ENCODE measurements at places on chromosomes 11 and 22.

GRCh38 chr22:49147171-49147570 lies 680.5 kb downstream of the BRD1 start:
- no peak for DNase-seq

GRCh38 chr11:35006389-35007128 lies 90.1 kb downstream of the PDHX start:
- DNase-seq: peak; percentile 25

DNA sequence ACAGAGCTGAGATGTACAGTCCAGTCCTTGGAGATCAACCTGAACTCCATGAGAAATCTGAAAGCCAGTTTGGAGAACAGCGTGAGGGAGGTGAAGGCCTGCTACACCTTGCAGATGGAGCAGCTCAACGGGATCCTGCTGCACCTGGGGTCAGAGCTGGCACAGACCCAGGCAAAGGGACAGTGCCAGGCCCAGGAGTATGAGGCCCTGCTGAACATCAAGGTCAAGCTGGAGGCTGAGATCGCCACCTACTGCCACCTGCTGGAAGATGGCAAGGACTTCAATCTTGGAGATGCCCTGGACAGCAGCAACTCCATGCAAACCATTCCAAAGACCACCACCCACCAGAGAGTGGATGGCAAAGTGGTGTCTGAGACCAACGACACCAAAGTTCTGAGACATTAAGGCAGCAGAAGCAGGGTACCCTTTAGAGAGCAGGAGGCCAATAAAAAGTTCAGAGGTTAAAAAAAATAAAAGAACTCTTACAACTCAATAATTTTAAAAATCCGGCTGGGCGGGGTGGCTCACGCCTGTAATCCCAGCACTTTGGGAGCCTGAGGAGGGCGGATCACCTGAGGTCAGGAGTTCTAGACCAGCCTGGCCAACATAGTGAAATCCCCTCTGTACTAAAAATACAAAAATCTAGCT lies 69.9 kb upstream of the RTL6 start:
- DNase-seq: no peak

- no peak for DNase-seq
Observed at GRCh38 chr11:9750551-9750950, 86.7 kb downstream of the SWAP70 start.

DNA sequence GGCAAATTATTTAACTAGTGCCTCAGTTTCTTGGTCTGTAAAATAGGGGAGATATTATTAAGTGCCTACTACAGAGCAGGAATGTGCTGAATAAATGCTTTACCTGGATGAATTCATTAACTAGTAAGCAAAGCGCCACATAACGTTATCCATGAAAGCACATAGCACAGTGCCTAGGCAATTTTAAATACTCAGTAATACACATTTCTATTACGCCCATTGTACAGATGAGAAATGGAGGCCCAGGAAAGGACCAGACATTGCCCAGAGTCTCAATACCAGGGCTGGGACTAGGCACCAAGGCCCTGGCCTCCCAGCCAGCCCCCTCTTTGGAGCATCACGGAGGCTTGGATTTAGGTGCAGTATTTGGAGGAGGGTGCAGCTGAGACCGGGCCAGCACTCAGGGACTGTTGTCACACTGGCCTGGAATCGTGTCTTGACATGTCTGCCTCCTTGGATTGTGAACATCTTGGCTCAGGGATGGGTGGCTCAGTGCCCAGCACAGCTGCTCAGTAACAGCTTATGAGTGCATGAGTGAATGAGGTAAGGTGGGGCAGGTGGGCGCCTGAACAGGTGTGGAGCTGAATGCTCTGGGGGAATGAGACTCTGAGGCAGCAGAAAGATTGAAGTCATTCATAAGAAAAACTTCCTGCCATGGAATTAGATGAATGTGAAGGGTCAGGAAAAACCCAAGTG lies 42.1 kb upstream of the TPBGL start:
- no peak for DNase-seq

GRCh38 chr22:50186181-50186714 lies 535 bp downstream of the TRABD start:
- no peak for DNase-seq

DNA sequence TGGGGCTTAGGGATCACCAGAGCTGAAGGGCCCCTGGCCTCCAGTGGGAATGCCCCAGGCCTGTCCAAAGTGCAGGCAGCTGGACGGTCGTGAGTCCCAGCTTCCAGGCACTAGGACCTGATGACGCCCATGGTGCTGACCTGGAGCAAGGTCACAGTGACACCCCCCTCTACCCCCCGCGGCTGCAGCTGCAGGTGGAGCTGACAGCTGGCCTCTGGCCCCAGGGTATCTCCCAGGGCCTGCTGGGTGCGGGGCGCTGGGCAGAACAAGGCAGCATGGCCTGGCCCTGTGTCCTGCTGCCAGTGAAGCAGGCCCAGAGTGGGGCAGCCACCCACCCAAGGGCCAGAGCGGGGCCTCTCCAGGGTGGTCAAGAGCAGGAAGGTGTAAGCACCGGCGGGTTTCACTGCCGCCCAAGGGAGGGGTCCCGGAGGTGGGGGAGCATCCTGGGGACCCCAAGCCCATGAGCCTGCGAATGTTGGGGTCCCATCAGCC lies 553 bp upstream of the TCIRG1 start:
- no peak for DNase-seq

DNA sequence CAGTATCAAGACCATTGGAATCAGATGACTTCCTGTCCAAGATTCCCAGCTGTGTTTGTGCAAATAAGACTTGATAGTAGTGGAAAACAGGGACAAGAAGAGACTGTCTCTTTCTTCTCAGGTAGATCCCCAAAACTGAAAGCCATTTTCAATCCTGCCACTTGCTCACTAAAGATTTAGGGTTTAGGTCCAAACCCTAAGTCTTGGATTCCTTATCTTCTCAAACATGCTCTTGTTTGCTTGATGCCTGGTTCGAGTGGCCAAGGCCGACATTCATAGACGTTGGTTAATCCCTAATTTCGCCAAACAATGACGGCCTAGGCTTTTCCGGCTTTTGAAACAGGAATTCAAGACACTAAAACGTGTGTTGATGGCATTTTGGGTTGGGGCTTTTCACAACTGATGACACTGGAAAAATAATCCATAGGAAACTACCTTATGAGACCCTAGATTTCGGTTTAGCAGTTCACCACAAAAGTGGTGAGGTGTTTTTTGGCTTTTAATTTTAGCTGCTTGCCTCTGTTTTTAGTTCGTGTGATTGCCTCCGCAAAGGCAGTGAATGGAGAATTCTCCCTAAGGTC lies 1.0 kb upstream of the GTPBP1 start:
- DNase-seq: no peak

DNA sequence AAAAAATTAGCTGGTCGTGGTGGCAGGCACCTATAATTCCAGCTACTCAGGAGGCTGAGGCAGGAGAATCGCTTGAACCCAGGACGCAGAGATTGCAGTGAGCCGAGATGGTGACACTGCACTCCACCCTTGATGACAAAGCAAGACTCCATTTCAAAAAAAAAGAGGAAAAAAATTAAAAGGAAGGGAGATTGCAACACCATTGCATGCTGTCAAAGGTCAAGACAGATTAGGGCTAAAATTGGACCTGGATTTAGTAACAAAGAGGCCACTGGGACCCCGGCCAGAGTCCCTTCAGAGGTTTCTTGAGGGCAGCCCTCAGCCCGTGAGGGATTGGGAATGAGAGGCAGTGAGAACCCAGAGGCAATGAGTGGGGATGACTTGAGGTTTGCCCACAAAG lies 8.2 kb upstream of the MAFF start:
- no peak for DNase-seq

DNA sequence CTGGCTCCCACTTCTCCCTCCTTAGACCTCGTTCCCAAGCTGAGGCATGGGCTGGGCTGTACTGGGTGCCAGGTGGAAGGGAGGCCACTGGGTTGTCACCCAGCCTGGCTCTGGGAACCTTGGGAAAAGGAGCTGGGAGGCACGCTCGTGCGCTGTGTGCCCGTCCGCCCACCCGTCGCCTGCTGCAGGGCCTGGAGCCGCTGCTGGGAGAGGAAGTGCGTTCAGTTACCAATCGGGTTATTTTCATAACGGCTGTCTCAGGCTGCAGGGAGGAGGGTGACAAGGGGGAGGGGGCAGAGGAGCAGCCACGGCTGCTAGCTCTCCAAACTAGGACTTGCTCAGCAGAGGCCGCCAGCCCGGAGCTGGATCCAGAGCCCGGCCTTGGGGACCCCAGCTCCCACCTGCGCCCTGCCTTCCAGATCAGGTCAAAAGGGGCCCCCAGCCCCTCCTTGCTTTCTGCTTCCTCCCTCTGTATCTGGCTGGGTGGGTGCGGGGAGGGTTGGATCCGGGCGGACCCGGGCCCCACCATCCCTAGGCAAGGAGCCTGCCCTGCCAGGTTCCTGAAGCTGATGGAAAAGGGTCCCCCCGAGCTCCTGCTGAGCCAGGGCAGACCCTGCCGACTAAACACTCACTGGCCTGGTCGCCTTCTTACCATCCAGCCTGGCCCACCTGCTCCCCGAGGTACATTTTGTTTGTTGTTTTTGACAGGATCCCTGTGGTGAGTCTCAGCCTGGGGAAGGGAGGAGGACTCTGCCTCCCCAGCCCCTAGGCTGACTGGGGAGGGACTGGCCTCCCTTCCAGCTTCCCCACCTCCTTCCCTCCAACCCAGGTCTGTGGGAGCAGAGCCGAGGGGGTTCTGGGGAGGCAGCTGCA lies 14.3 kb downstream of the DGKZ start:
- peak; percentile 42 for DNase-seq

DNA sequence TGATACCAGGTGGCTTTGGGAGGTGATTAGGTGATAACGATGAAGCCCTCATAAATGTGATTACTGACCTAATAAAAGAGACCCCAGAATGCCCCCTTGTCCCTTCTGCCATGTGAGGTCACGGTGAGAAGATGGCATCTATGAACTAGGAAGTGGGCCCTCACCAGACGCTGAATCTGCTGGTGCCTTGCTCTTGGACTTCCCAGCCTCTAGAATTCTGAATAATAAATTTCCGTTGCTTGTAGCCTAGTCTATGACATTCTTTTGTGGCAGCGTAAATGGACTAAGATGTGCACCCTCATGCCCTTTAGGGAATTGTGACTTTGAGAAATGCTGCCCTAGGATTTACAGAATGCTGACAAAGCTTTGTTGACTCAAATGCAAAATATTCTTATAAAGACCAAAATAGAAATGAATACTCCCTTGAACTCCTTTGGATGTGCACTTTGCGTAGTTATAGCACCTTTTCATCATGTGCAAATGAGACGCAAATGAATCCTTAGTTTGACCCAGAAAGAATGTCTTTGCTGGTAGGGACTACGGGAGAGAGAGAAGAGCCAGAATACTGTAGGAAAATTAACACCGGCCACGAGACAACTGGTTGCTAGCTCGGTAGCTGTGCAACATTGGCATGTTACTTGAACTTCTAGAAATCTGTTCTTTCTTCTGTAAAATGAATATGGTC lies 24.8 kb upstream of the EHF start:
- DNase-seq: no peak

DNA sequence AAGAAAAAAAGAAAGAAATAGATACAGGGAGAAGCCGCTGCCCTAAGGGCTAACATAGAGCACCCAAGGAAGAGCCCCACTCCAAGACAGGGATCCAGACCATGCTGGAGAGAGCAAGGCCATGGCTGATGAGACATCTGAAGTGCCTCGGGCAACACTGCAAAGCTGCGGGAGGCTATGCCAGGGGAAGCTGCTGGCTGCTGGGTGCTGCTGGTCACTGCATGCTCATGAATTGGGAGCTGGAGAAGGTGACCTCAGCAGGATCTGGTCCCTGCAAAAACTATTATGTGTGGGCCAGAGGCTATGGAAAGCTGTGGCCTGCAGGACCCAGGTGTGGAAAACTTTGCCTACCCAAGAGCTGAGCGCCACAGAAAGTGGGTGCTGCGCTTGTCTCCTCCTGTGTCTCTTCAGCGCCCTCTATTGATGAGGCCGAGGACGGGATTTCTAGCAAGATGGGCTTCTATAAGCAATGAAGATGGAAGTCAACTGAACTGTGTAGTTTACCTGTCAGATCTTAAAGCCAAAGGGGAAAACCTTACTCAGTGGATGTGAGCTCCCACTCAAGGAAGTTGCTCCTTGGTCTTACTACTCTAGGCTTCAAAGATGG lies 17.3 kb upstream of the SLC29A2 start:
- DNase-seq: peak; percentile 23

GRCh38 chr22:36156515-36157419 lies 3.8 kb downstream of the APOL3 start:
- DNase-seq: peak; percentile 75

GRCh38 chr11:17742019-17742418 lies 7.4 kb downstream of the KCNC1 start:
- DNase-seq: no peak

DNA sequence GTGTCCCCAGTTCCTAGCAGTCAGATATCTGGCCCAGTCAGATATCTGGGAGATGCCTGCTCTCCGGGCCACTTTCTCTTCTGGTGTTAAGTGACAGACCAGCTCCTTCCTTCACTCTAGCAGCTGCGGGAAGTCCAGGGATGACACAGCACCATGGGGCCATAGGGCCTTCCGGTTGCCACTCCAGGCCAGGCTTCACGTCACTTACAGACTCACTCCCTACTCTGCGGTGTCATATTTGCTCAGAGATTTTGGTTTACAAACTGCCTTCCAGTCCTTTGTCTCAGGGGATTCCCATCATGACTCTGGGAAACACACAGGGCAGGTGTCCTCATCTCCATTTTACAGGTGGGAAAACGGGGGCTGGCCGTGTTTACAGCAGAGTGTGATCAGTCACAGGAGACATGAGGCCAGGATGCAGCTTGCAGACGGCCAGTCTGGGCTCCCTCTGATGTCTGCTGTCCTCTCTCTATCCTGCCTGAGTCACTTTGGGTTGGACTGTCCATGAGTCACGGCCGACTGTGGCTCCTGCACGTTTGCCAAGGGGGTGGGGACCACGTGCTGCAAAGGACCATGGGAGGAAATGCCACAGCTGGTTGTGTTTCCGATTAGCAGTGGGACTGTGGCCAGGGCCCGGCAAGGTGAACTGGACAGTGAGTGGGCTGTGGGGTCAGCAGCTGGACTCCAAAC lies 8.2 kb upstream of the TBC1D22A start:
- peak; percentile 30 for DNase-seq

GRCh38 chr22:32661296-32661695 lies 140.2 kb upstream of the TIMP3 start:
- DNase-seq: no peak

DNA sequence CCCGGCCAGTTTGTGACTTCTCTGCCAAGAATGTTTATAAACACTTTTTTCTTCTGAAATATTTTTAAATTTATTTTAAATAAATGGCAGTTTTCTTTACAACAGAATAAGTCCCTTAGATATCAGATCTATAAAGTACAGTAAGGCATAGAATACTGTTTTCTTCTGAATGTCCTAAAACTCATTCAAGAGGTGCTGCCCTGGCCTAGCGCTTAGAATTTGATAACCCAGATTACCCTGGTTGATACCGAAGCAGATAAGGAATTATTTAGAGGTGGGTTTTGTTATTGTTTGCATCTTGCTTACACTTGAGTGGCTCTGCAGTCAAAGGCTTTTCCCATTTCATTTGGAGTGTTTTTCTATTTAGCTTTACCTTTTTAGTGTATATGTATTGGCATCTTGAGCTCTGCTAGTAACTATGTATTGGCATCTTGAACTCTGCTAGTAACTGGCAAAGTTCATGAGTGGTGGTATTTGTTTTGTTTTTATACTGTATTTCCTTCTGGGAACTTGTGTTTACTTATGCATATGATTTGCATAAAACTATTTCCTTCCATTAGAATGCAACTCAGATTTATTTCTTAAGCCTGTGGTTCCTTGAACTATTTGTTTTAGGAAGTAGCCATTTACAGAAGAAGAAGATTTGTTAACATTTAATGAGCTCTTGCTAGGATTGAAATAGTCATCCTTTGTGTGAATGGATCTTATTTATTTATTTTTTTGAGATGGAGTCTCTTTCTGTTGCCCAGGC lies 1.2 kb downstream of the ACAD8 start:
- no peak for DNase-seq

All from T-helper 22 cell (primary cell).